GM04503 (cell line): ENCODE measurements at places on chromosomes 13 and 19.

GRCh38 chr13:89255844-89256406 is 1584.8 kb downstream of the SLITRK5 start:
- no peak for DNase-seq

GRCh38 chr13:82717249-82717648 is 1165.0 kb downstream of the SLITRK1 start:
- DNase-seq: peak; percentile 33

DNA sequence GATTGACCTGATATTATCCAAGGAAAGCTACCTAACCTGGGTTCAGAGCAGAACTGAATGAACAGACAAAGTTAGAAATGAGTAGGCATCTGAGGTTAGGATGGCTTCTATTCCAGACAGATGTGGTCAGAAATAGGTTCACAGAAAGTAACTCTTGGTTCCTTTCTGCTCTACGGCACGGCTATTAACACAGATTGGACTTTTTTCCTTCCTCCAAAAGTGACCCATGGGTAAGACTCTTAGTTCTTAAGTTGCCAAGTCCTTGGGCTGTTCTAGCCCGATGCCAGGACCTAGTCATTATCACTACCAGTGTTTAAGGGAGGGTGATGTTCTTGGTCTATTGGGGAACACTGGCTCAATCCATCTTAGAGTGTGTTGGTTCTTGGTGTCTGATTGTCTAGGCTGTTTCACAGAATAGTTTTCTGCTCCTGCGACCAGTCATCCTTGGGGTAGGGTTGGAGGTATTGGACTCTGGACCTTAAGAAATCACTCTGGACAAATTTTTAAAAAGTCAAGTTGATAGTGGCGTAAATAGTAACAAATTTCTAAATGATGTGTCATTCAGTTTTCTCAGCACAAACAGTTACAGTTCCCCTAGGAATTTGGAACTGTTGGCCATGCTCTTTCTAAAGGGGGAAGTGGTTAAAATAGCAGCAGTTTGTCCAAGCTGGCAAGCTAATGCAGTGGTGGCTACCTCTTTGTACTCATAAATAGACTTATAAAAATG is 60.1 kb upstream of the MYCBP2 start:
- DNase-seq: peak; percentile 90

DNA sequence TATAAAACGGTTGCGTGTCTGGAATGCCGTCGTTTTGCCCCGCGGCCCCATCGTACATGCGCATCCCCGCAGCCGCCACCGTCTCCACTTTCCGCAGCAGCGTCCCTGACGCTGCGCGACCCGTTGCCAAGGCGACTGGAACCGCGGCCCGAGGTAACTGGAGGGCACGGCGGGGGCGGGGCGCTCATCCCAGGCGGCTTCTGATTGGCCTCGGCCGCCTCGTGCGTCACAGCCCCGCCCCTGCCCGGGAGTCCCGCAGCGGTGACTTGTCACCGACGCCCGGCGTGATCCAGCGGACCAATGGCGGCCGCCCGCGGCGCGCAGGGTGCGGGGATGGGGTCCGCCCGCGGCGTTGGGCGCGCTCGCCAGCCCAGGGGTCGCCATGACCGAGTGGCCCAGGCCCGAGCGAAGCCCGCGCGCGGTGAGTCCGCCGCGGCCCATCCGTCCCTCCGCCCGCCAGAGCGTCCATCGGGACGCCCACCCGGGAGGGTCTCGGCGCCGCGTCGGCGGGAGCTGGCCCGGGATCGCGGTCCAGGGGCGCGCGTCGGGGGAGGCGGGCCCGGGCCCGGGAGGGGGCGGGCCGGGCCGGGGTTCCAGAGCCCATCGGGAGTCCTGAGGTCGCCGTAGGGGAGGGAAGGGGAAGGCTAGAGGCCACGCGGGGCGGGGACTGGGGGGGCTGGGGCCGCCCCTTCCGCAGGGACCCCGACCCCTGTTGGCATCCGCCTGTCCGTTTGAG is at the start of gene ZSCAN1:
Gene ZSCAN1 (plus strand): TSS at position 285 of the 736 bp plus-strand sequence. CDS start 3,812 bp downstream, outside the sequence.
- DNase-seq: no peak

DNA sequence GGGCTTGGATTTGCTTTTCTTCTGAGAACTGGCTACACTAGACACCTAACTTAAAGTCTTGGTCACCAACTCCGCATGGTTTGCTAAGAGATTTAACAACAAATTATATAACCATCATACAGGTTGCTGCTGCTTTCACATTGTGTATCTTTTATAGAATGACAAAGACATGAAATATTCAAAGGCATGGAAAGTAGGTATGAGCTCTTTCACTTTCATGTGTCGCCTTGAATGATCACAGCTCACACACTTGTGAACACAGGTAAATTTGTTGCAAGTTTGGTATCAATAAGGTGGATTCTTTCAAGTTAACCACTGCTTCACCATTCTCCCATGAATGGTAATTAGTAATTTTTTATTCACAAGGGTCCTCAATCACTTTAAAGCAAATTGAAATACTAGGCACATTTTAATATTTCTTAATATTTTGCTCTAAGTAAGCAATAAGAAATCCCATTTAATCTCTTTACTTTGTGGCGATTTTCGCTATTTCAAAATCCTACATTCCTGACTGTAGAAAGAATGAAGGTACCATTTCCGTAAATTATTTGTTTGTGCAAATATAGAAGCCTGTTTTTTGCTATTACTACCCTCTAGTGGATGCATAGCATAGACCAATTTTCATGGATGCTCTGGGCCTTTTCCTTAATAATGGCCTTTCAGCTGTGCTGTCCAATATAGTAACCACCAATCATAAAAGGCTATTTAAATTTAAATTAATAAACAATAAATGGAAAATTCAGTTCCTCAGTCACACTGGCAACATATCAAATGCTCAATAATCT is 45.5 kb upstream of the FREM2 start:
- no peak for DNase-seq

DNA sequence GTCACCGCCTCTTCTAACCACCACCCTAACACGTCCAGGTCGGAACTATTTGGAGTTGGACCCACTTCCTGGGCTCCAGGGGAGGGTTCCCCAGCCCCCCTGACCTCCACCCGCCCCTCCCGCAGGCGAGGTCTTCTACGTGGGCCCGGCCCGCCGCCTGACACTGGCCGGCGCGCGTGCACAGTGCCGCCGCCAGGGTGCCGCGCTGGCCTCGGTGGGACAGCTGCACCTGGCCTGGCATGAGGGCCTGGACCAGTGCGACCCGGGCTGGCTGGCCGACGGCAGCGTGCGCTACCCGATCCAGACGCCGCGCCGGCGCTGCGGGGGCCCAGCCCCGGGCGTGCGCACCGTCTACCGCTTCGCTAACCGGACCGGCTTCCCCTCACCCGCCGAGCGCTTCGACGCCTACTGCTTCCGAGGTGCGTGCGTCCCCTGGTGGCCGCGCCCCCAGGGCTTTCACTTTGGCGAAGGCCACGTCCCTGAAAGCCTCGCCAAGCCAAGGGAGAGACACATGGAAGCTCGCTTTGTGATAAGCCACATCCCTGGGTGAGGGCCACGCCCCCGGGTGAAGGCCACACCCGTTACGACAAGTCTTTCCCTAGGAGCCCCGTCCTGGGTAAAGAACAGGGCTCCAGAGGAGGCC is 13.2 kb downstream of the NCAN start:
- DNase-seq: peak; percentile 6

- no peak for DNase-seq
Observed at GRCh38 chr19:42295831-42296525, 6.0 kb upstream of the PRR19 start.

DNA sequence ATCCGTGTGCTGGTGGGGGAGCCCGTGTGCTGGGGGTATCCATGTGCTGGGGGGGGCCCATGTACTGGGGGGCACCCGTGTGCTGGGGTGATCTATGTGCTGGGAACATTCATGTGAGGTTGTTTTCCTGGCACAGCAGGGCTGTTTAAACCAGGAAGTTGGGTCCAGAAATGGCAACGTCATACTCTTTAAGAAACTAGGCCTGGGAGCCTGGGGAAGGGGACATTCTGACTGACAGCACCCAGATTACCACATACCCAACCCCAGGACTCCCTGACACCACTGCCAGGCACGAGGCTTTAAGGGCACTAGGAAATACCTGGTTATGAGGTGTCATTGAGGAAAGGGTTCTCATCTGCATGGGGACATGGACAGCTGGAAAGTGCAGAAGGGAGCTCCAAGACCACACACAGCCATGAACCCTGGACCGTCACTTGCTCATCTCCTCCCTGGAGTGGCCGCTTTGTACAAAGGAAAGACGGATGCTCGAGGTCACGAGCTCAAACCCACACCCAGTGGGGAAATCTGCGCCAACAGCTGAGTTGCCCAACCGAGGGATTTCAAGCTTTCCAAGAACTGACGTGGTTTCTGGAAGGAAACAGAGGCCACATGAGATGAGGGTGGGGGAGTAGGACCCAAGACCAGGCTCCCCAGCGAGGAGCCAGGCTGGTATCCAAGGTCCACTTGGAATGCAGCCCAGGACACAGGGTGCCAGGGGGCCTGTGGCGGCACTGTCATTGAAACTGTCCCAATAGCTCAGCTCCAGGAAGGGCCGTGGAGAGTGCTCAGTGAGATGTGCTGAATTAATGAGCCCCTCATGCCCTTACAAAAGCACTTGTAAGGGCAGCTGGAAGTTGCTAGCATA is 40.9 kb downstream of the RAB20 start:
- peak; percentile 61 for DNase-seq

- DNase-seq: no peak
Observed at GRCh38 chr13:24071016-24071415, 89.5 kb upstream of the SPATA13 start.

DNA sequence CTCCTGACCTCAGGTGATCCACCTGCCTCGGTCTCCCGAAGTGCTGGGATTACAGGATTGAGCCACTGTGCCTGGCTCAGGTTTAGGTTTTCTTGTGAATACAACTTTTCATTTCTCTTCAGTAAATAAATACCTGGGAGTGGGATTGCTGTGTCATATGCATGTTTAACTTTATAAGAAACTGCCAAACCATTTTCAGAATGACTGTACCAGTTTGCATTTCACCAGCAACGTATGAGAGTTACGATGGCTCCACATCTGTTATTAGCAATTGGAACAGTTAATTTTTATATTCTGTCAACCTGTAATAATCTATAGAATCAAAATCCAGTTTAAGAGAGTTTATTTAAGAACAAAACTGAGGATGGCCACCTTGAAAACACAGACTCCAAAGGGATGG is 52.2 kb downstream of the TEX26 start:
- no peak for DNase-seq

- peak; percentile 6 for DNase-seq
Observed at GRCh38 chr19:37778613-37779126, 716 bp downstream of the ZNF573 start.

DNA sequence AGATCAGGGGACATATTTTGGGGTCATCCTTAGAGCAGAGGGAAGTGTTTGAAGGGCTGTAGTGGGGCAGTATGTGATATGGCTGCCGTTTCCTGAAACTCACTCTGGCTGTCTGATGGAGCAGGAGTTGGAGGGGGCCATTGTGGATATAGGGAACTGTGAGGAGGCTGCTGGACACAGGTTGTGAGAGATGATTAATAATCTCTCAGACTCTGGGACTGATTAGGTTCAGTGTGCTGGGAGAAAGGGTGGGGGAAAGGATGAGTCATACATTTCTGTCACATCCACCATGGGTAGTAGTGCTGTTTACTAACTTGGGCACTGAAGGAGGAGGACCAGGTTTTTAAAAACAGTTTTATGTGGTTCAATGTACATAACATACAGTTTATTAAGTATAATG is 4.8 kb downstream of the B3GLCT start:
- no peak for DNase-seq

GRCh38 chr13:20667857-20668437 is 35.6 kb upstream of the IL17D start:
- no peak for DNase-seq

- DNase-seq: no peak
Observed at GRCh38 chr19:32824916-32825608, 44.5 kb downstream of the SLC7A9 start.
